Fibroblast of the aortic adventitia (primary cell): ENCODE measurements at places on chromosomes 13 and 19.
A peak's percentile ranks its signal among the peaks of the same experiment; 100 is the strongest.

- peak; percentile 30 for DNase-seq
Measured at GRCh38 chr19:7970716-7971448, 27.4 kb upstream of the TIMM44 start.

GRCh38 chr19:14395262-14395661 lies 14.0 kb downstream of the ADGRE5 start:
- no peak for DNase-seq

DNA sequence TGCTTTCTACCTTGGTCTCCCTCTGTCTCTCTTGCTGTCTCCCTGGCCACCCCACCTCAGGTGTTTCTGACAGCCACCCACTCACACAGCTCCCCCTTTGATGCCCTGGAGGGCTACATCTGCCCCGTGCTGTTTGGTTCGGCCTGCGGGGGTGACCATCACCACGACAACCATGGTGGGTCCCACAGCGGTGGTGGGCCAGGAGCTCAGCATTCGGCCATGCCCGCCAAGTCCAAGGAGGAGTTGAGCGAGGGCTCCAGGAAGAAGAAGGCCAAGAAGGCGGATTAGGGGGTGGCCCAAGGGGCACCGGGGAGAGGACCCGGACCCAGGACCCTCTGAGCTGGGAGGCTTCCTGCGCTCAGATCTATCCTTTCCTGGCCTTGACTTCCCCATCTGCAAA lies 27.1 kb downstream of the TMEM38A start:
- no peak for DNase-seq

DNA sequence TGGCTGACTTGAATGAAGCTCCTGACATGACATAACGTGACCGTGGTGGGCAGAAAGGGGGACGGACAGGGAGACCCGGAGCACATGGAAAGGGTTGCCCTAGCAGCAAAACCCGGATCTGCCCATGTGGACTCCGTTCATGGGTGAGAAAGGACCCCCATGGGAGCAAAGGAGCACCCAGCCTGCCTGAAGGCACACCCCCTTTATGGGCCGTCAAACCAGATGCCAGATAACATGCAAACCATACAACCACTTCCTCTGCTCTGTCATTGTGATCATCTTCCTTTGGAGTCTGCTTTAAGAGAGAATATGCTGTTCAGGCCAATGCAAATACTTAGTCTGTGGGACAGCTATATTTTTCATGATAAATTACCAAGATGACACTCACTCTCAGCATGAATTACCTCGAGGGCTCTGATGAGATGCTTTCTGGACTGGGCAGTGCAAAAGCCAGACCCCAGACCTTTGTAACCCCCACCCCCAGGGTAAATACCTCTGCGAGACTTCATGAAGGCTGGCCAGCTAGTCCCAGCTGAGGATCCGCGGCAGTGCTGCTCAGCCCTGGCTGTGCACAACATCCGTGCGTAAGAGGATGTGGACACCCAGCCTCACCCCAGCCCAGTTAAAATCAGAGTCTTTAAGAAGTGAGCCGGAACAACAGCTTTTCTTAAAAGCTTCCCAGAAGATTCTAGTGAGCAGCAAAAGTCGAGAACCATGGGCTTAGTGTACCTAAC lies 126.6 kb downstream of the USP12 start:
- DNase-seq: no peak

GRCh38 chr13:112792511-112792910 lies 102.7 kb downstream of the ATP11A start:
- DNase-seq: no peak

DNA sequence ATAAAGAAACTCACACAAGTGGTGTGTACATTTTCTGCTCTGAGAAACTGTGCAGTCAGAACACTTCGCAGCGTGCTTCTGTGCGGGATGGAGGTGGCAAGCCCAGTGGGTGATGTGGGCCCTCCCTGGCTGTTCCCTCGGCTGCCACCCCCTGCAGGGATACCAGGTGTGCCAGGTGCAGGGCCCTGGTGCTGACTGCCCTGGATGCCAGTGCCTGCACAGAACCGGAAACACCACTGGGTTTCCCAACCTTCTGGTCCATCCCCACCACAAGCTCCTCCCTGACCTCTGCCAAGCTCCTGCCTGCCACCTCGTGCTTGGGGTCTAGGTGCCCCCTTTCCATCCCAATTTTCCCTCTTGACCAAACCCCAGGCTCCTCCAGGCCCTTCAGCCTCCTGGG lies 81.9 kb upstream of the MCF2L start:
- DNase-seq: no peak

GRCh38 chr13:113577881-113578435 lies 6.6 kb upstream of the TFDP1 start:
- DNase-seq: no peak

GRCh38 chr13:24629320-24629719 lies 50.9 kb upstream of the ATP12A start:
- no peak for DNase-seq

GRCh38 chr13:89455741-89456140 lies 1784.6 kb downstream of the SLITRK5 start:
- no peak for DNase-seq

GRCh38 chr13:113962386-113962785 lies 11.5 kb downstream of the C13orf46 start:
- peak; percentile 22 for DNase-seq

GRCh38 chr13:111346101-111346680 lies 25.7 kb downstream of the TEX29 start:
- DNase-seq: no peak

DNA sequence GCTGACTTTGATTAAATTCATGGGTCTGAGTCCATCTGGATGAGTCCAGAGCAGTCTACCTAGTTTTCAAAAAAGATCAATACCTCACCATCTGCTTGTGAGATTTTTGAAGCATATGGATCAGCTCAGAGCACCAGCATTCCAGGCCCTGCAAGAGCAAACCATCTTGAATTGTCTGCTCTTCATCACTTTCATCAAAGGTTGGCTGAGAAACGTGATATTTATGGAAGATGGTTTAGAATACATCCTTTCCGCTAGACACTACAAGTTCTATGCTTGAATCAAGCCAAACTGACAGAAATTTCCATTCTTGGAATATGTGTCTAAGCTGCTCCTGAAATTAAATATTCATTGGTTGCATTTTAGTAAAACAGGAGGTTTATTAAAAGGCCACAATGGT lies 190.3 kb downstream of the KCNRG start:
- DNase-seq: no peak

GRCh38 chr13:33127009-33127551 lies 110.9 kb downstream of the KL start:
- DNase-seq: peak; percentile 50

GRCh38 chr13:99044764-99045163 lies 66.9 kb upstream of the DOCK9 start:
- DNase-seq: no peak

- peak; percentile 44 for DNase-seq
Measured at GRCh38 chr13:113895436-113895835, 31.6 kb upstream of the GAS6 start.

DNA sequence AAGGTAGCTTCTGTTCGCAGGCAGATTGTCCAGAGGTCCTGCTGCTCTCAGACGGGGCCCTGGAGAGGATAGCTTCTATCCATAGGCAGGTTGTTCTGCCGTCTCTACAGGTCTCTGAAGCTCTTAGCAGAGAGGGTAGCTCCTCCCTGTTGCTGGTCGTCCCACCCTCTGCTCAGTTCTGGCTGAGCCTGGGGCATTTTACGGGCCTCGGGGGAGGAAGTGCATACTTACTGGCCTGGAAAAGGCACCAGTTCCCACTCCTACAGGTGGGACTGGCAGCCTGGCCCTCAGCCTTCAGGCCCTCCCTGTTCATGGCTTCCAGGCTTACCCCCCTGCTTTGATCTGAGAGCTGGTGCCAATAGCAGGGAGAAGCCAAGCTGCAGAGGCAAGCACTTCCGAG lies 42.3 kb downstream of the USPL1 start:
- DNase-seq: no peak

- DNase-seq: peak; percentile 35
Measured at GRCh38 chr19:54179921-54180461, 7.0 kb upstream of the TMC4 start.

GRCh38 chr19:911197-912033 lies 1.6 kb downstream of the R3HDM4 start:
- DNase-seq: no peak

- no peak for DNase-seq
Measured at GRCh38 chr13:41706152-41706551, 248.8 kb downstream of the RGCC start.

- DNase-seq: no peak
Measured at GRCh38 chr13:98198683-98199082, 21.6 kb upstream of the RNF113B start.

DNA sequence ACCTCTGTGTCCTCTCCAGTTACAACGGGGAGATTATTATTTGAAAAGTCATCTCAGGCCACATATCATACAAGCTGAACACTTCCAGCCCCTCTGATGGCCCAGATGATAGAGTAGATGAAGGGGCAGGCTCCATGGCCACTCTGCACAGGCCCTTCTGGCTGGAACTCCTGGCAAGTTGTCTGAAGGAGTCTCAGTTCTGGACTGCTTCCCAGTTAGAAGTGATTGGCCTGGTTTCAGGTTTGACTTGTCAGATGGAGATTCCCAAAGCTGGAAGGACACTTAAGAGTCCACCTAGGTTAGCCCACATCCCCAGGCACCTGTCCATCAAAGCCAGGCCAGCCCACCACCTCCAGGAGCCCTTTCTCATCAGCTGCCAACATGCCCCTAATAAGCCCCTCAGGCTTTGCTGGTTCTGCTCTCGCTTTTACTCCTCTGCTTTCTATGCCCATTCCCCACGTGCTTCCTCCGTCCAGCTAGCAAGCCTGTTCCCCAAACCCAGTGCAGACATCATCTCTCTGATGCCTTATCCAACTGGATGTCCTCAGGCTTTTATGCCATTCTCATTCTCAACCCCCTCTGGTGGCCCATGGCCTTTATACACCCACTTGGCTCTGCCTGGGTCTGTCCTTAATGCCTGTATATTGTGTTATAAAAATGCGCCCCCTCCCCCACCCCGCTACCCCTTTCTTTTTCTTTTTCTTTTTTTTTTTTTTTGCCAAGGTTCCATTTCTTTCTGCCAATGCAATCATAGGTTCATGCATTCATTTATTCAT lies 56.5 kb downstream of the HSPH1 start:
- peak; percentile 46 for DNase-seq

- no peak for DNase-seq
Measured at GRCh38 chr13:44814161-44814560, 175.1 kb downstream of the NUFIP1 start.

GRCh38 chr13:66532146-66532545 lies 698.0 kb downstream of the PCDH9 start:
- DNase-seq: peak; percentile 52

DNA sequence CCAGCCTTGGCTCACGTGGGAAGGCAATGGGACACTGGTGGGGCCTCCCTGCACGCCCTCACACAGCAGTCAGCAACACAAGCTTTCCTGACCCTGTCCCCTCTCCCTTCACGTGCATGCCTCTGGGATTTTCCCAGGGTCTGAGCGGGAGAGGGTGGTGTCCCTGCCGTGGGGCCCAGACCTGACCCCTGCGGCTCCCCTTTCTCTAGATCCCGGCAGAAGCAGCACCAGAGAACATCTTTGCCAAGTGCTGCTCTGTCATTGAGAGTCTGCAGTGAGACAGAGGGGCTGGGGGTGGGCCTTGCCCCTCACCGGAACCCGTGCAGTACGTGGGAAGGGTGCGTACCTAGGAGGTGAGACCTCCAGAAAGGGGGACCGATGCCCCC lies 12.6 kb downstream of the KHSRP start:
- no peak for DNase-seq

- no peak for DNase-seq
Measured at GRCh38 chr13:24630851-24631620, 49.2 kb upstream of the ATP12A start.

GRCh38 chr13:74026753-74027152 lies 107.5 kb downstream of the KLF12 start:
- no peak for DNase-seq

DNA sequence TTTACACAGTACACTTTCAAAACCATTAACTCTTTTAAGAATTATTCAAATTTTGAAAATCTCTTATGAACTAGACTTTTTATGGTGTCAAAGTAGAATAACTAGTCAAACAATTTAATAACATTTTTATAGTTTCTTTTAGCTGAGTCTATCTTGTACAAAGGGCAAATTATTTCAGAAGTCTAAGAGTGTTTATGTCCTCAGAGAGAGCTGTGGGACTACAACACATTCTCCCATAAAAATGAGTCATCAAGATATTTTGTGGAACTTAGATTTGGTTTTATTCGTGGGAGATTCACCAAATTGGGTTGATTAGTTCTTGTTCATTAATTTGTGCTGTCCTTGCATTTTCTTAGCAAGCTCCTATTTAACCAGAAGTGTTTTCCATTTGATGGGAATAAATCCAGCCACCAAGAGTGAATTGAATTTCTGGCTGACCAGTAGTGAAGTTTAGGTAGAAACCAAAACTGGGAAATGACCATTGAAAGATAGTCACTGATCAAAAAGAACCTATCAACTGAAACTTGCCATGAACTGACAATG lies 291.0 kb downstream of the DLEU7 start:
- DNase-seq: no peak

GRCh38 chr13:76711550-76712182 lies 174.5 kb downstream of the KCTD12 start:
- DNase-seq: peak; percentile 99

- no peak for DNase-seq
Measured at GRCh38 chr19:3249408-3249807, 24.9 kb downstream of the CELF5 start.

DNA sequence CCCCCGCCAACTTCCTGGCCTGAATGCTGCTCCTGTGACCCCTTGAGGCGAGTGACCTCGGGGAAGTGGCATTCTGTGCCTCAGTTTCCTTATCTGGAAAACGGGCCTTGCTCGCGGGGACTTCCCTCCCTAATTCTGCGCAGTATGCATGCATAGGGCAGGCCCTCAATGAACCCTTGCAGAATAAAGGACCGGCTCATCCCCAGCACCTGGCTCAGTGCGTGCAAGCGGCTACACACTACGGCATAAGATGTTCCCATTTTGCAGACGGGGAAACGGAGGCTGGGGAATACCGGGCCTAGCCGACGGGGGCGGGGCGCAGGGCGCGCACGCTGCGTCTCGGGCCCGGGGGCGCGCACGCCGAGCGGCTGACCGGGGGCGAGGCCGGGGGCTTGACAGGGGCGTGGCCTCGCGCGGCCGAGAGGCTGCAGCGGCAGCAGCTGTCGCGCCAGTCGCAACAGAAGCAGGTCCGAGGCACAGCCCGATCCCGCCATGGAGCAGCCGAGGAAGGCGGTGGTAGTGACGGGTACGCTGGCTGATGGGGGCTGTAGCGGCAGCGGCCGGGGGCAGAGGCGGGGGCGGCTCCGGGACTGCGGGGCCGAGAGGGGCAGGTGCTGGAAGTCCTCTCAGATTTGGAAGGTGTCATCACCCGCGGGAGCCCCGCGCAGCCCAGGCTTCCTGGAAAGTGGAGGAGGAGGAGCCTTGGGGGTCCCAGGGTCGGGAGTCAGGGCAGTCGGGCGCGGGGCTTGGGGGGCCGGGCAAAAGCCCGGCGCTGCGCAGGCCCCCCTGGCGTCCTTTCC lies at the start of gene PGPEP1:
PGPEP1 (plus strand) TSS at position 409 of the 800 bp plus-strand sequence; CDS start at position 493, 84 bp downstream.
- peak; percentile 49 for DNase-seq
